ENCODE measurements at places on chromosomes 1 and 21.

DNA sequence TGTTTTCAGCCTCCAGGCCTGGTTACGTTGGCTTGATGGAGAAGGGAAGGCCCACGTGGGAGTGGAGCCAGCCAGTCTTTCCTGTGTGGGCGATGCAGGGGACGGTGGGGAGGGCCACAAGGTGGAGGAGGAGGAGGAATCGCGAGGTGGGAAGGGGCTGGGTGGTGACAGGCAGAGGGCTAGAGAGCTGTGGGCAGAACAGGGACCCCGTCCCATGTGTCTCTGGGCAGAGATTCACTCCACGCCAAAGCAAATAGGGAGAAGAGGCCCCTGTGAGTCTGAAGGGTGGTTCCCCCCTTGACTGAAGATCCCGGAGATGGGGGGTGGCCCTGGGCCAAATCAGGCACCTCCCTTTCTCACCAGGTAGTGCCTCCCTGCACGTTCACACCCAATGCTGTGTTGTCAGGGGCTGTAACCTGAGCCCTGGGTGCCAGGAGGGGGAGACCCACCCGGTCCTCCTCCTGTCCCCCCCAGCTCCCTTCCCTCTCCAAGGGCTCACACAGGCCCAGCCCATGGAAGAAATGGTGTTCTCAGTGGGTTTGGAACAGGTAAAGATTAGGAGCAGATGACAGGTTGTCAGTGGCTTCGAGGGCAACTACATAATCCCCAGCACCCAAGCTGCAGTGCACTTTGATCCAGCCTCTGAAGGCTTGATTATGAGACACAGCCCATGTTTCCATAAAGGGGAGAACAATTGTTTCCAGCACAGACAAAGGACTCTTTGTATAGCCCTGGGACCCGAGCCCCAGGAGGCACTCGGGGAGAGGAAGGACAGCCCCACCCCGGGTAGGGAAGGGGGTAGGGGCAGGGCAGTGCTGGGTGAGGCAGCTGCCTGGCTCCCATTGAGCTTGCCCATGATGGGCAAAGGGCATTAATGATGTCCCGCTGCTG lies 37.7 kb upstream of the GPR37L1 start:
- no peak for DNase-seq

- DNase-seq: no peak
Observed at GRCh38 chr1:4460052-4460451, 194.4 kb upstream of the AJAP1 start.

- DNase-seq: no peak
Observed at GRCh38 chr21:45525910-45526306, 16.3 kb downstream of the SLC19A1 start.

DNA sequence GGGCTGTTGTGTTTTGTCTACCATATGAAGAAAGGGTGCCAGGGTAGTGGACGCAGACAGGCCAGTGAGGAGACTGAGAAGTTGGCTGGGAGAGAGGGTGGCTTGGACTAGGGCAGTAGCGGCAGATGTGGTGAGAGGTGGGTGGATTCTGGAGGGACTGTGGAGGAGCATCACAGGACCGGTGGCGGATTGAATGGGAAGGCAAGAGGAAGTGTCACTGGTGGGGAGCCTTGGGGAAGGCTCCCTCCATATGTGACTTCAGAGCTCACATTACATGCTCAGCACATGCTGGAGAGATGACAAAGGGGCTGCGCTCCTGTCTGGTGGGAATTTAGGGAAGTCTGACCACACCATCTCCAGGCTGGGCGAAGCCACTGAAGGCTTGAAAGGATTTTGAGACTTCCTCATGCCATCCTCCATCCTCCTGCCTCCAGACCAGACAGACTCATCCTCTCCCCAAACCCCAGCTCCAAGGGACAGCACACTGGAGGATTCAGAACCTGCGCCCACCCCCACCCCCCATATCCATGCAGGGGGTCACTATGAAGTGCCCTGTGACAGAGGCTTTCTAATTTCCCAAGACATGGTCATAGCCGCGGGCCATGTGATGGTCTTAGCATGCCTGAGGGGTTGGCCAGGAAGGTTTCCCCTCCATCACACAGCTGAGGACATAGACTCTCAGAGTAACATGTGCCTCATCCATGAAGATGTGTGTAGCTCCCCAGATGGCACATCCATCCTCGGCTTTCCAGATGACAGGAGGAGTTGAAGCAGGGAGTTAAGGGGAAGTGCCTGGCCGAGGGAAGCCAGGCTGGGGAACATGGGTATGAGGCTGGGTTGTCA lies 138.8 kb upstream of the WNT4 start:
- no peak for DNase-seq

GRCh38 chr1:157399343-157399983 lies 152.9 kb downstream of the FCRL5 start:
- DNase-seq: no peak
